ENCODE measurements at places on chromosomes 1 and 21.

DNA sequence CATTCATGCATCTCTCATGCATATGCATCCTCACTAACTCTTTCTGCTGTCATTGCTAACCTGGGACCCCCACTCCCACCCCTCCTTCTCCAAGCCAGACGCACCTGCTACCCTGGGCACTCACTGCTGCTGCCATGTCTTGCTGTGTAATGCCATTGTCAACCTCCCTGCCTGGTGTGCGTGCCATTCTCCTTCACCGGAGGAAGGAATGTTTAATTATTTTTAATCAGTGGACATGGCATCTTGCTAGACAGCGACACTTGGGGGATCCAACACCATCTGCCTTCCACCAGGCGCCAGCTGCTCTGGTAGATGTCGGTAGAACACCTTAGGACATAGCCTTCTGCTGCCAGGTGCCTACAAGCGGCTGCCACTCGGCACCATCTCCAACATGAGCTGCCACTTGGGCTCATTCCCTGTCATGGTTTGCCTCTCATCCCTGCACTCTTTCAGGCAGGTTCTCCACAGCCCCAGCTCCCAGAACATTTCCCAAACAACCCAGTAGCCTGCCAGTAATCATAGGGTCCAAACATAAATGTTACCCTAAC is 306.9 kb downstream of the TTLL7 start:
- DNase-seq = no peak

DNA sequence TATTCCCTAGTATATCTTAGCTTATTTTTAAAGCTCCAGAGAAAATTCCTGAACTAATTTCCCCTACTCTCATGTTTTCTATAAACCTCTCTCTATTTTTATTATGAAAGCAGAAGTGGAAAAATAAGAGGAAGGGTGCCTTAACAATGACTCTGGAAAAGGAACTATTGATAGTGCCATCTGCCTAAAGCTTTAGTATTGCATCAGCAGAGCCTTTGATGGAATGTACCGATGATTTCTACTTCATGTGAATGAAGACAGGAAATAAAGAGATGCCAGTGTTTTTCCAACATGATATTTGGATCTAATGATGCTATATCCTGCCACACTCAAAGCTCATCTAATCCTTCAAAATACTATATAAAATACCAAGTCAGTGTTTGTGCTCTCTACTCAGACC is 35.1 kb downstream of the TNFSF18 start:
- no peak for DNase-seq

DNA sequence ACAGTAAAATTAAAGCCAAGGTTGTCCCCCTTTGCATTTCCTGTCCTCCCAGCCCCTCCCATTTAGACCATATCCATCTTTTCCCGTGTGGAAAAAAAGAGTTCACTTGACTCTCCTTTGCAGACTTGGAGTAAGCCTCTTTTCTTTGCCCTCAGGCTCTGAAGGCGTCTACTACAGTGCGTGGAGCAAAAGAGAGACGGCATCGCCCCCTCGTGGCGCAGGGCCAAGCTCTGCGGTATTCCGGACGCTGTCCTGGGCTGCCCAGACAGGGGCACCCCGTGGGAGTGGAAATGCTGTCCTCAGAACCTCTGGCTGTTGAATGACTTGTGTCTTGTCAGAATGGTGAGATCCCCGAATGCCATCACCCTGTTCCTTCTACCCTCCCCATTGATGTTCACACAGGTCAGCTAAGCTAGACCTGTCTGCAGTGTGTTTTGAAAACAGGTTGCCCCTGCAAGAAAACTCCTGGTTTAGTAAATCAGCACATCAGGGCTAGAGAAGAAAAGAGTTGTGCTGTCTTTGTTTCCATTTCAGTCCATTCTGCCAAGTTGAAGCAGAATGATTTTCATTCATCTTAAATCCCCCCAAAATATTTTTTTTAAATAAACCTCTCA is 12.3 kb upstream of the GJA8 start:
- DNase-seq = peak; percentile 80

DNA sequence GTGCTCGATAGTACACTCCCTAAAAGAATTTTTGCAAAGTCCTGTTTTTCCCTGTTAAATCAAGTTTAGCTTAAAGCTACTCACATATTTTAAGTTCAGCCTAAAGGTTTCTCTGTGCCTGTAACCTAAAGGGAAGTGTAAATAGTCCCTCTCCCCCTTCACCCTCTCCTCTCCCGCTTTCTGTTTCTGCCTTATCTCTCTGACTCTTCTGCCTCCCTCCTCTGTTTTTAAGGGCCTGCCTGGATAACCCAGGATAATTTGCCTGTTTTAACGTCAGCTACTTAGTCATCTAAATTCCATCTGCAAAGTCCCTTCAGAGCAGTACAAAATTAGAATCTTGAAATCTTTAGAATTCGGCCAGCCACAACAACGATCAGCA is 92.6 kb downstream of the NID1 start:
- DNase-seq = no peak

DNA sequence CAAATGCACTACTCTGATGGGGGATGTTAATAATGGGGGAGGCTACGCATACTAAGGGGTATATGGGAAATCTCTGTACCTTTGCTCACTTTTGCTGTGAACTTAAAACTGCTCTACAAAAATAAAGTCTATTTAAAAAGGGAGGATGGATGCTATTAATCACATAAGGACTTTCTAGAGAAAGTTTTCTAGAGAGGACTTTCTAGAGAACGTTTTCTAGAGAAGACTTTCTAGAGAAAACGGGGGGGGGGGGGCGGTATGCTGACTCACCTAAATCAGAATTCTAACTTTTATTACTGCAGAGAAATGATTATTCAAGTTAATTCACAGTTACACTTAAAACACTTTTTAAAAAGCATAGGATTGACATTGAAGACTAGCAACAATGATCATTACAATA is 76.2 kb downstream of the USP1 start:
- no peak for DNase-seq

DNA sequence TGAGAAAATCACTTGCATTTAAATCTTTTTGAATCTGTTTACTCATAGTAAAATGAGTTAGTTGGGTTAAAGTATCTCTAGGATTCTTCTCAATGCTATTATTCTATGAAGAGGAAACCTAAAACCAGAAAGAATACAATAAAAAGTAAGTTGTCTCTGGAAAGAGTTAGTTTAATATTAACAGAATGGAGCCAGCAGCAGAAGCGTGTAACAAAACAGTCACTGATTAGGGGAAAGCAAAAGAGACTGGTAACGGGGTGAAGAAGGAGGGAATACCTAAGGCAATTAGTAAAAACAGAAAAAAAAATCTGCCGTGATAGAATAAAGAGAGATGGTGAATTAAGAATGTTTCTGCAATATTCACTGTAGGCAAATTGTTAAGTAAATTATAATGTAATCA is 60.0 kb downstream of the NRDC start:
- DNase-seq = no peak

GRCh38 chr1:240495601-240496000 is 116.4 kb downstream of the GREM2 start:
- DNase-seq = no peak

DNA sequence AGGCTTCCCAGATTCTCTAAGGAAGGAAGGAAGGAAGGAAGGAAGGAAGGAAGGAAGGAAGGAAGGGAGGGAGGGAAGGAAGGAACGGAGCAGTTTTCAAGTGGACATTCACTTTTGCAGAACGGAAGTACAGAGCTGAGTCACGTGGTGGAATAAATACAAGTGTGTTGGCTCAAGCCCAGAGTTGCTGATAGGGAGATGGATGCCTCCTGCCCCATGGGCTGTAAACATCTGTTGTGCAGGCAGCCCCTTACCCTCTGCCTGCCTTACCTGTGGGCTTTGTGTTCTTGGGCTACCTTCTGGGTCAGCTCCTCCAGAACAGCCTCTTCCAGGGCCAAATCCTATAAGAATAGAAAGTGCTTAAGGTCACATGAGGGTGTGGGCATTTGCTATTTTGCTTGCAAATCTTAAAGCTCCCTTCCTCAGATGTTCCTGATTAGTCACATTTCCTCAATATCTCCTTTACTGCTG is 121.7 kb downstream of the SMYD2 start:
- DNase-seq = no peak

- DNase-seq = no peak
These were observed 159.4 kb upstream of the UBE2U start for GRCh38 chr1:64043976-64044375.

GRCh38 chr1:41268154-41268770 is 26.2 kb upstream of the SCMH1 start:
- peak; percentile 75 for DNase-seq

DNA sequence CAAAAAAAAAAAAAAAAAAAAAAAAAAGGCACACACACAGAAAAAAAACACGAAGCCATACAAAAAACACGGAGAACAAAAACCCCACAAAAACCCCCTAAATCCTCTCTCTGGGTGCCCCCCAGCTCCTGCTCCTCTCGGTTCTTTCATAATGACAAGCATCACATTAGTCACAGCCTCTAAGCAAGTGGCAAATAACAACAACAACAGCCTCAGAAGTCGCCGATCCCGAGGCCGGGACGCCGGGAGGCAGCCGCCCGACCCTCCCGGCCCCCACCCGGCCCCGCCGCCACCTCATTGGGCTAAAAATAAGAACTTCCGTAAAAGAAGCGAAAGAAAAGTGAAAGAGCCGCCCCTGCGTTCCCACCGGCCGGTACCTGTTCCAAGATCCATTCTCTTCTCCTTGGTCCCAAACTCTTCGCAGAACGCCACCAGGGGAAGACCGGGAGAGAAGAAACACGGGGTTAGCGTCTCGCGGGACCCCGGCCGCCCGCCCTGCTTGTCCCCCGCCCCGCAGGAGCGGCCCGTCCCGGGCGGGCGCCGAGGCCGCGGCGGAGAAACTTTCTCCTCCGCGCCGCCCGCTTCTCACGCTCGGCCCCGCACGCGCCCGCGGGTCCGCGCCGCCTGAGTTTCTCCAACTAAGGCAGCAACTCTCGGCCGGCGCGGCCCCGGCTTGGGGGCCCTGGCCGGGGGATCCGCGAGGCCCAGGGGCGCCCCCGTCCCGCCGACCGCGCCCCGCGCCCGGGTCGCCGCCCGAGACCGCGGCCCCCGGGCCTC is 102.8 kb downstream of the CASZ1 start:
- peak; percentile 42 for DNase-seq

- DNase-seq = peak; percentile 12
These were observed 39.3 kb downstream of the MAGI3 start for GRCh38 chr1:113429461-113430153.

DNA sequence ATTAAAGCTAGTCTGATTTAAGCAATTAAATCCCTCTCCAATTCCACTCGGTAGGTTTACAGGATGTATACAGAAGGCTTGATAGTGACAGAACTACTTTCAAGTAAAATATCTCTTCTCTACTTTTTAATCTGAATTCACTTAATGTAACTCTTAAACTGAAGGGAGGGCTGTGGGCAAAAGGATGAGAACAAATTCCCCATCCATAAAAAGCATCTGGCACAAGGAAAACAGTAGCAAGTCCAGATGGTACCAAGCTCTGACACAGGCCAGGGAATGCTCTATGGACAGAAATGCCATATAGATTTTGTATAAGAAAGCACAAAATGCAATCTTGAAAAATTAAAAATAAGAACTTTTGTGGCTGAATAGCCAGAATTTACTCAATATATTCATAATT is 53.1 kb upstream of the USH2A start:
- DNase-seq = no peak

DNA sequence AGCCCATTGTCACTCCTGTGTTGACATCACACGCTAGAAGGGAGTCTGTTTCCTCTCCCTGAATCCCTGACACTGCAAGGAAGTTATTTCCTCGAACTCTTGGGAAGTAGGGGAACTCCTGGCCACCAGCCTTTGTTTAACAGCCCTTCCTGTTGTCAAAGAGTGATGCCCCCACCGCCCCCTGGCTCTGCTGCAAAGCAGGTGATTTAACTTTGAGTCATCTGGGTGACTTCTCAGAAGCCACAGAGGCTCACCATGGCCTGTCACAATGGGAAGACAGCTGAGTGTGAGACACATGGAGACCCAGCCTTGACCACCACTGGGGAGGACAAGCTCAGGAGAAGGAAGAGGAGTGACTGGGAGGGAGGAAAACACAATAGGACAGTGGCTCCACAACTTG is 182.8 kb downstream of the PSMG1 start:
- peak; percentile 64 for DNase-seq

DNA sequence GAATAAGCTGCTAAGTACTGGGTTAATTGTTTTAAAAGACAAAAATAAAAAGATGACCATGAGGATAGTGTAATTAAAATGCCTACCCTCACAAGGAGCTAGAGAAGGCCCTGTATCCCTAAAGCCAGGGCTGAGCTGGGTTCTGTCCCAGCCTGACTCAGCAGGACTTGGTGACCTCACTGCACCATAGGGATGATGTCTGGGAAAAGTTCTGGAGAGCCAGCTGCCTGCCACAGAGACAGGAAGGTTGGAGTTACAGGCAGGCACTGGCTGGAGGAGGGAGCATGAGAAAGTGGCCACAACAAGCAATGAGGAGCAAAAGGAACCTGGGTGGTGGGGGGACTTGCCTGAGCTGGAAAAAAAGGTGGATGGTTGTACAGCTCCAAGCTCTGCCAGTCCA is 5.7 kb upstream of the TNR start:
- no peak for DNase-seq

DNA sequence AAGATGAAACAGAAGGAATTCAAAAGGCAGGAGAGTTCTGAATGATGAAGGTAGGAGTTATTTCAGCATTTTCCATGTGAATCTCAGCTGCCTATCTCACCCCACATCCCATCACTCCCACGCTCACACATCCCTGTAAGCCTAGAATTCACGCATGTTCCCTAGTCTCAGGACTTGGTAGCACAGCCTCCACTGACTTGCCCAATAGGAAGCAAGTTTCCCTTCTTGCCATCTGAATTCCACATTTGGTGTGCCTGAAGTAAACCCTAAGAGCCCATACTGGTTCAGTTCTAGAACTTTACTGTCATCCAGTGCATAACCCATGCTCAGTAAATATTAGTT is 56.6 kb downstream of the STYXL2 start:
- no peak for DNase-seq

DNA sequence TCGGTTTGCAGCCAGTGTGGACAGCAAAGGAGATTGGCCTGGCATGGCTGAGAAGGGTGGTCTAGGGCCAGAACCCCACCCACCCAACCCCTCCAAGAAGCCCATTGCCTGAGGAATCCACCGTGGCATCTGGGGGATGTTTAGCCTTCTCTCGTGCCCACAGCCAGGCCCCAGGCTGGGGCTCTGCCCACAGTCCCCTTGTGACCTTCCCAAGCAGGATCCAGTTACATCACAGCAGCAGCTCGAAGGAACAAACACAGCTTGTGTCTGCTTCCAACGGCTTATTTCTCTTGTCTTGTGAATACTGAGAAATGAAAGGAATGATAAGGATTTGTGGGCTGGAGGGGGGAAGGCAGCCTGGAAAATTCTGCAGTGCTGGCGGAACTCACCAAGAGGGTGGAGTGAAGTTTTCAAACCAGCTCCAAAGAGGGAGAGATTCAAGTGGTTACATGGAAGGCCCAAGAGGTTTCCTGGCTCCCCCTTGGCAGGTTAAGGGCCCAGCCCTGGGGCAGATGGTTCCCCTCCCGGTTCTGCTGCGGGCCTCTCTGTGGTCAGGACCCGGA is 61.6 kb downstream of the DHRS3 start:
- no peak for DNase-seq

- DNase-seq = peak; percentile 59
These were observed 948 bp downstream of the TXLNA start for GRCh38 chr1:32180186-32181060.

DNA sequence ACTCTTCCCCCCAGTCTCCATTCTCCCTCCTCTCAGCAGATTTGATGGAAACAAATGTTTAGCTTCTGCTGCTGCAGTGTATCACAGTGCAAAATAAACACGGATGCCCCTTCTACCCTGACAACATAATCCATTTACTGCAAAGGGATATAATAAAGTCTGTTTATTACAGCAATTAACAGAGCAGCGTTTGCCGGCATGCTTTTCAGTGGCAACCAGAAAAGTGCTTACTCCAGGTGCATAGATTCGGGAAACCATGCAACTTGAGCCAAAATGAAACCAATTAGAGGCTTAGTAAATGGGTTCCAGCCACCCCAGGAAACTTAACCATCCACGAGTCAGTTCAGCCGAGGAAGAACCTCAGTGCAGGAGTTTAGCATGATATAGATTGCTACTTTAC is 12.9 kb upstream of the LEMD1 start:
- DNase-seq = no peak

Measured in activated CD4-positive, alpha-beta T cell treated with anti-CD3 and anti-CD28 coated beads for 48 hours (primary cell).